ENCODE measurements at places on chromosomes 1 and 21.

- no peak for DNase-seq
These were observed 409.9 kb upstream of the ESRRG start for GRCh38 chr1:217133092-217133491.

DNA sequence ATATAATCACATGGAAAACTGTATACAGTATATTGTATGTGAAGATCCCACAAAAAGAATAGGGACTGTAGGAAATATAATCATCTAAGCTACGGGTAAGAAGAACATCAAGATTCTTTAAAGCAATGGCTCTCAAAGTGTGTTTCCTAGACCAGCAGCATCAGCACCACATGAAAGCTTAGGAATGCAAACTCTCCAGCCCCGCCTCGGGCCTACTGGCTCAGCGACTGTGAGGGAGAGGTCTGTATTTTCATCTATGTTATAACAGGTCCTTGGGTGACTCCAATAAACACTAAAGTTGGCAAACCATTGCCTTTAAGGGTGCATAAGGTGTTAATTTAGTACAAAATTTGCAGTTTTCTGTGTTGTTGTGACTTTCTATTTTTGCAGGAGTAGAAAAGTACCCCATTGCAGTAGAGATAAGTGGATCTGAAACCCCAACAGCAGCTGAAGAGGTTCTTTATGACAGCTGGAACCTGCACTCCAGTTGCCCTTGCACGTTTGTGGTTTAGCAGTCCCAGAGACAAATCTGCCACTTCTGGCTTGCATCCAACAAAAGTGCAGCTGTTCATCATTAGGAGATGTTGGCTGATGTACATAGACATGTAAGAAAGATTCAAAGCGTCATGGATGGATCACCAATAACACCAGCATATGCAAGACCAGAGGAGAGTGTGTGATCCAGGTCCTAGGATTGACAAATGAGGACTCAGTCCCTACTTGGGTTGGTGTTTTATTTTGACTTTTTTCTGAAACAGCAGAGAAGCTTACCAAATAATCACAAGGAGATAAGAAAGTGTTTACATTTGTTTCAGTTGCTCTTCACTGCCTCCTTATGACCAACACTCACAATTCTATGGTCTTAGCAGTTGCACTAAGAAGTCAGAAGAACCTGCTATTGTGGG, 15.9 kb upstream of the IFNAR1 start:
- DNase-seq: peak; percentile 31

DNA sequence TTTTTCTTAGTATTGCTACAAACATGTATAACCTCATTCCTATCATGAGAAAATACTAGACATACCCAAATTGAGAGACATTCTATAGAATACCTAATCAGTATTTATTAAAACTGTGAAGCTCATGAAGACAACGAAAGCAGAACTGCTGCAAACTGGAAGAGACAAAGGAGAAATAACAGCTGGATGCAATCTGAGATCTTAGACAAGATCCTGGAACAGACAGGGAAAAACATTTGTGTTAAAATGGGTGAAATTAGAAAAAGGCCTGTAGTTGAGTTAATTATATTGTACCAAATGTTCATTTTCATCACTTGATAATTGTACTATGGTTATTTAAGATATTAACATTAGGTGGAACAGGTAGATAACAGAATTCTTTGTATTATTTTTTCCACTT, 392.0 kb downstream of the PLPP3 start:
- DNase-seq: no peak

DNA sequence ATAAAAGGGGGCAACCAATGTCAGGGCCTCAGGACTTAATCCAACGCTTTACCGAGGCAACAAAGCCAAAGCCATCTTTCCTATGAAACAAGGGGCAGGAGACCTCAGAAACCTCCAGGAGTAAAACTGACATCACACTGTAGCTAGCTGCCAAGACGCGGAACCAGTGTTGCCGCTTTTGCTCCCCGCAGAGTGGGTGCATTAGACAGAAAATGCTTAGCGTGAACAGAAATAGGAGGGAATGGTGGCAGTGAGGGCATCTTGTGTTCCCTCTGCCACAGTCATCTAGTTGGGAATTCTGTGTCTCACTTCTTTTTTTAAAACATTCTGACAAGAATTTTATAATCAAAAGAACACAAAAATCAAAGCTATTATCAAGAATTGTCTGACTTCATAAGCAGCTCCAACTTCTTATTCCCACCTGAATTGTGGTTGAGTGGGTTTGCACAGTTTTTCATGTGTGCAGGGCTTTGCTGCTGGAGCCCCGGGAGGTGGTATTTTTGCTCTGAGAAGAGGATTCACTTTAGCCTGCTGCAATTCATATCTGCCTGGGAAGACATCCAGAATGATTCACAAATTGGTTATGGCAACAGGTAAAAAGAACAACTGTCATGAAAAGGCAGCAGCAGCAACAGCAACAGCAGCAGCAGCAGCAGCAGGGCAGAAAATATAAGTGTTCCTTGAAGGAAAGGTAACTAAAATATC, 82.2 kb upstream of the DIRAS3 start:
- no peak for DNase-seq

DNA sequence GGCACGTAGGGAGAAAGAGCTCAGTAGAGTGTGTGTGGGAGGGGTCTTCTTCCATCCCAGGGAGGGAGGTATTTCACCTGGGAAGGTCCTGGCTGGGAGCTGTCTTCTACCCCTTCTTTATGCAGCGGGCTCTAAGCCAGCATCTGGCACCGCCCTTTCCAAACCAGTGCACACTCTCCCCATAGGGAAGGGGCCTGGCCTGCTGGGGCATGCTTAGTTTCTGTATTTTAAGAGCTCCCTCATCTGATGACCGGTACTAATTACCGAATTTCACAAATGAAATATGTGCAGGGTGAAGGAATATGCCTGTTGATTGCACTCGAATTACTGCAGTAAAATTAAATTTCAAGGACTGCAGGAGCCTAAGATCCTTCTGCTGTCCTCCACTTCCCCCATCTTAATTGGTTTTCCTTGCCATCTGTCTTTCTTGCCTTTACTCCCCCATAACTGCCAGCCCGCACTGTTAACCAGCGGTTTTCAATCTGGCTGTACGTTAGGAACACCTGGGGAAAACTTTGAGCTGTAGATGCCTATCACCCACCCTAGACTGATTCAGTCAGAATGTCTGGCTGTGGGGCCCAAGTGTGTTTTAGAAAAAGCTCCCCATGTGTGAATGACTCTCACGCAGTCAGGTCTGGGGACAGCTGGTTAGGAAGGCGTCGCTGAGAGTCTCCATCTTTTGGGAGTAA, 20.1 kb downstream of the GALNT2 start:
- DNase-seq: no peak

- DNase-seq: no peak
These were observed 4.2 kb upstream of the FAM131C start for GRCh38 chr1:16077406-16078245.

Measured in CD4-positive, alpha-beta T cell treated with Interferon gamma for 1 hour (primary cell).